Smooth muscle cell of trachea (primary cell): ENCODE measurements at places on chromosomes 5 and 9. TPM values are rescaled to one million over a fixed set of nuclear protein-coding genes. Genes with fewer than 3 reads are reported as not detected.

Gene SH3RF2
- total RNA-seq = 1.0 and 1.2 TPM in 2 replicates

Gene OR13C9
- not detected in 2 replicates for total RNA-seq

Gene ARHGEF37
- total RNA-seq = 2.2 and 3.8 TPM in 2 replicates

Gene PCDHB4
- 0.15 and 0.17 TPM in 2 replicates for total RNA-seq

Gene SLC4A9
- not detected in 2 replicates for total RNA-seq

Gene SPTAN1
- 381 and 452 TPM in 2 replicates for total RNA-seq

Gene PCDHB11
- total RNA-seq = 0.50 TPM in 1 of 2 replicates, not detected in the other

Gene NPDC1
- 22.1 and 36.9 TPM in 2 replicates for total RNA-seq

Gene PCDHGB1
- 4.4 and 4.5 TPM in 2 replicates for total RNA-seq

Gene INSL4
- total RNA-seq = not detected in 2 replicates
